T1000 (cell line): ENCODE measurements at places on chromosomes 4 and X.

DNA sequence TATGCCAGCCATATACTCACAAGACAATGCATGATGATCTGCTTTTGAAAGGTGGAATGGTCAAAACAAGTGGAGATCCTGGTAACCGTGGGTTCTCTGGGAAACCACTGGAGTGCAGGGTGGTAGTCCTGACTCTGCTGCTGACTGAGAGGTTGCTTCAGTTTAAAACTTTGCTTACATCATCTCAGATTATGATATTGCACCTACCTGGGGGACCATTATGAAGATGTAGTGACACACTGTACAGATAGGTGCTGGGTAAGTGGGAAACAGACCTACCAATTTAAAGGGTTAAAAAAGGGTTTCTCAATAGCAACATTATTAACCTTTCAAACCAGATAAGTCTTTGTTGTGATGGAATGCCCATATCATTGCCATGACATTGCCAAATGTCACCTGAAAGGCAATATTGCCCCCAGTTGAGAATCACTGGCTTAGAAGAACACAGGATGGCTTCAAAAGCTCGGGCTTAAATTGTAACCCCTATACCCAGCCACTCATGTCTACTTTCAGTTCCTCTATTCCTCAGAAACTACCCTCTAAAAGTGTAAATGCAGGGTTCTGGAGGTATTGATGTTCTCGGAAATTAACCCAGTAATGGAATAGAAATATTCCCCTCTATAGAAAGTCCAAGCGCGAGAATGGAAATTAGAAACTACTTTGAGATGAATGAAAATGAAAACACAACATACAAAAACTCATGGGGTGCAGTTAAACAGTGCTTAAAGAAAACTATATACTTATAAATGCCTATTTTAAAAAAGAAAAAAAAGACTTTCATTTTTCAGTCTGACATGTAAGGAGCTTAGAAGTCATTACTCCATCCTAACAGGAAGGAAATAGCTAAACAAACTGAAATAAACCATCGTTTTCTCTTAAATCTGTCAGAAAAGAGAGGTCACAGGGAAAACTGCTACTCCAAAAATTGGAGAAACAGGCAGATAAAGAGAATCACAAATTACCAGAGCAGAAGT lies 65.8 kb downstream of the ARHGEF6 start:
- DNase-seq: no peak

DNA sequence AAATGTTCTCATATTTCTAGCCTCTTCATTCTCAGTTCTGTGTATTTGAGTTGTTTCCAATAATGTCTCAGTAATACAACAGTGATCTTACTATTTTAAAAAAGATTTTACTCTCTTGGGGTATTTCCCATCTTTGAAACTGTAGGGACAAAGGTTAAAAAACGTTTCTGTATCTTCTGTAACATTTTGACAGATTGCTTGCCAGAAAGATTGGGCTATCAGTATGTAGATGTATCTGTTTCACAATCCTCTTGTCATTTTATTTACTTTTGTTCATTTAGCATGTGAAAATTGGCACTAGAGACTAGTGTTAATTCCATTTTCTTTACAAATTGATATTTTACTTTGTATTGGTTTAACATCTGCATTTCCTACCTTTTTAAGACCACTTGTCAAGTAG lies 6.2 kb upstream of the CXCL9 start:
- no peak for DNase-seq

- no peak for DNase-seq
These were observed 127.4 kb downstream of the ZNF330 start for GRCh38 chr4:141348125-141348524.

DNA sequence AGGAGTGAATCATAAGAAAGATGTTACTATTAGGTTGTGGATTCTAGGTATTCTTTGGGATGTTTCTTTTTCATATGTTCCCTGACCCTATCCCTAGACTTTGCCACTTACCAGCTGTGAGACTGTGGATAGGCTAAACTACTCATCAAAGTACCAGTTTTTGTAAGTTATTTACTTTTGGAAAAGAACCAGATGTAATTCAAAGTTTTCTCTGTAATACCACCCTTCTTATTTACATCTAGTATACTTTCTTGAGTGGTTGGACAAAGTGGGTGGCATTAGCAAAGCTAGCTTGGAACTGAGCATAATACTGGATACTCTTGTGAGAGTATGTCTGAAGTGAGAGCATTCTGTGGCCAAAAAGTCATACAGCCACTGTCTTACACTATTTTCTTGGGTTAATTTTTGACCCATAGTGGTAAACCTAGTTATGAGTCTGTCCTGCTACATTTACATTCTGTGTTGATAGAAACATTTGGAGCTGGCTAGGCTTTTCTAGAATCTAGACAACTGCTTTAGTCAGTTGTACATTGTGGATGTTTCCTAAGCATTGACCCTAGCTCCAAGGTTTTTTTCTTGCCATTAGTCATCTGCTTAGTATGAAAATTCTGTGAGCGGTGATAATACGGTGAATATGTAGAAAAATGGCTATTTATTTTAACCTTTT lies 41.7 kb downstream of the KDM6A start:
- no peak for DNase-seq

DNA sequence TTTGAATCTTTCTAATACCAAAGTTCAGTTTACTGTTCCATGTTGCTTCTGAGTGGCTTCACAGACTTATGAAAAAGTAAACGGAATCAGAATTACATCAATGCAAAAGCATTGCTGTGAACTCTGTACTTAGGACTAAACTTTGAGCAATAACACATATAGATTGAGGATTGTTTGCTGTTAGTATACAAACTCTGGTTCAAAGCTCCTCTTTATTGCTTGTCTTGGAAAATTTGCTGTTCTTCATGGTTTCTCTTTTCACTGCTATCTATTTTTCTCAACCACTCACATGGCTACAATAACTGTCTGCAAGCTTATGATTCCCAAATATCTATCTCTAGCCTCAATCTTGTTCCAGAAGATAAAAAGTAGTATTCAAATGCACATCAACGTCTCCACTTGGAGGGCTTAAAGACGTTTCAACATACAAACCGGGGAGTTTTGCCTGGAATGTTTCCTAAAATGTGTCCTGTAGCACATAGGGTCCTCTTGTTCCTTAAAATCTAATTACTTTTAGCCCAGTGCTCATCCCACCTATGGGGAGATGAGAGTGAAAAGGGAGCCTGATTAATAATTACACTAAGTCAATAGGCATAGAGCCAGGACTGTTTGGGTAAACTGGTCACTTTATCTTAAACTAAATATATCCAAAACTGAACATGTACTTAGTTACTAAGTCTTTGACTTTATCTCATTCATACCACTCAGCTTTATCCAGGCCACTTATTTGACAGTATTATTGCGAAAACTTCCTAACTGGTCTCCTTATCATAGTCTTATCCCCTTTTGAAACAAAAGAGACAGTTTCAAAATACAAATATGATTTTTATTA lies 3.6 kb upstream of the AFP start:
- DNase-seq: no peak

- DNase-seq: no peak
These were observed 528.7 kb downstream of the TMA16 start for GRCh38 chr4:164023214-164023613.

GRCh38 chr4:106868381-106869035 lies 167.6 kb downstream of the DKK2 start:
- no peak for DNase-seq

GRCh38 chr4:182518421-182518820 lies 275.2 kb downstream of the TENM3 start:
- no peak for DNase-seq
